ENCODE measurements at places on chromosomes 6 and 20. TPM values are rescaled to one million over a fixed set of nuclear protein-coding genes. Genes with fewer than 3 reads are reported as not detected.

- H3K4me3 ChIP-seq, result no peak overlapping the region
- no peak overlapping the region for H3K27ac ChIP-seq
Measured at GRCh38 chr6:46175446-46175845, 4.7 kb upstream of the ENPP5 start.

Gene TRDN
- total RNA-seq, result 41.6 TPM

DNA sequence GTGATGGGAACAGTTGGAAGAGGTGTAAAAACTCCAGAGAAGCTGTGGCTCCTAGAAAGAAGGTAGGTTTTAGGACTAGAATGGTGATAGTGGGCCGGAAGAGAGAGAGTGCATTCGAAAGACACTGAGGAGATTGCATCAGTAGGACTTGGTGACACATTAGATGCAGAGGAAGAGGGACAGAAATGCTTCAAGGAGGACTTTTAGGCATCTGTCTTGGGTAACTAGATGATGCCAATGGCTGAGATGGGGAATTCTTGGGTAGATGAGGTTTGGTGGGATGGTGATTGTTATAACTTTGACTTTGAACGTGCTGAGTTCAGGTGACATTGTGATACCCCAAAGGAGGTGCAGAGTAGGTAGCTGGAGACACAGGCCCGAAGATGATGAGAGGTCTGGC, 196.5 kb downstream of the GMPR start:
- H3K36me3 ChIP-seq, result no peaks in the 10 kb centered on the region
- DNase-seq, result no peak
- no peak overlapping the region for H3K27ac ChIP-seq
- H3K27me3 ChIP-seq, result no peaks in the 10 kb centered on the region
- H3K4me1 ChIP-seq, result no peaks in the 10 kb centered on the region

- H3K27ac ChIP-seq, result no peak overlapping the region
- no peak for DNase-seq
- H3K4me3 ChIP-seq, result no peak overlapping the region
- H3K4me1 ChIP-seq, result peaks cover 11% of the 10 kb centered on the region
Measured at GRCh38 chr20:21503345-21503744, 10.5 kb downstream of the NKX2-2 start.

- H3K36me3 ChIP-seq, result no peaks in the 10 kb centered on the region
- DNase-seq, result no peak
- H3K27me3 ChIP-seq, result no peaks in the 10 kb centered on the region
- H3K4me1 ChIP-seq, result no peaks in the 10 kb centered on the region
- H3K4me3 ChIP-seq, result no peak overlapping the region
Measured at GRCh38 chr6:74597840-74598239, 608.0 kb downstream of the COL12A1 start.

Data from H1 (cell line).